ENCODE measurements at places on chromosomes 2 and 18. TPM values are rescaled to one million over a fixed set of nuclear protein-coding genes. Genes with fewer than 3 reads are reported as not detected.

TGFA gene
- total RNA-seq, result 0.05 TPM

TMEM37 gene
- total RNA-seq, result not detected

ALPG gene
- total RNA-seq, result not detected

C2orf15 gene
- 0.20 TPM for total RNA-seq

SCN9A gene
- total RNA-seq, result 3.5 TPM

TBR1 gene
- total RNA-seq, result 0.05 TPM

CYRIA gene
- 1.8 TPM for total RNA-seq

PCARE gene
- total RNA-seq, result not detected

PPM1B gene
- 52.9 TPM for total RNA-seq

SIX2 gene
- not detected for total RNA-seq

ALKAL2 gene
- 1.1 TPM for total RNA-seq

MEIS1 gene
- total RNA-seq, result not detected

RAB31 gene
- total RNA-seq, result 0.34 TPM

BBS5 gene
- total RNA-seq, result 2.2 TPM

SLC8A1 gene
- total RNA-seq, result 0.73 TPM

FRZB gene
- total RNA-seq, result not detected

VWA3B gene
- total RNA-seq, result not detected

FHOD3 gene
- not detected for total RNA-seq

DNER gene
- not detected for total RNA-seq

PAX8 gene
- total RNA-seq, result 0.66 TPM

TAF4B gene
- 9.4 TPM for total RNA-seq

NEMP2 gene
- 16.8 TPM for total RNA-seq

TUBA3E gene
- total RNA-seq, result not detected

RESP18 gene
- not detected for total RNA-seq

MEP1B gene
- total RNA-seq, result 0.10 TPM

RAD51AP2 gene
- total RNA-seq, result not detected

FAM237A gene
- total RNA-seq, result not detected

C18orf54 gene
- 11.7 TPM for total RNA-seq

SLC9A2 gene
- not detected for total RNA-seq

HOXD4 gene
- not detected for total RNA-seq

SH3BP4 gene
- 0.12 TPM for total RNA-seq

ZNF2 gene
- total RNA-seq, result 4.1 TPM

CLHC1 gene
- 16.1 TPM for total RNA-seq

DHRS9 gene
- total RNA-seq, result 0.12 TPM

ERBB4 gene
- not detected for total RNA-seq

COLEC12 gene
- total RNA-seq, result not detected

SRD5A2 gene
- total RNA-seq, result not detected

ZSWIM2 gene
- total RNA-seq, result not detected

SNED1 gene
- 21.0 TPM for total RNA-seq

UGT1A10 gene
- total RNA-seq, result not detected

TCF7L1 gene
- not detected for total RNA-seq

UGT1A5 gene
- total RNA-seq, result not detected

NDUFS1 gene
- total RNA-seq, result 64.7 TPM

ANKRD36 gene
- total RNA-seq, result 66.1 TPM

SLC4A3 gene
- total RNA-seq, result not detected

RND3 gene
- total RNA-seq, result not detected

ALK gene
- not detected for total RNA-seq

POTEI gene
- not detected for total RNA-seq

HOXD1 gene
- not detected for total RNA-seq

SPATA3 gene
- not detected for total RNA-seq

NOSTRIN gene
- not detected for total RNA-seq

EVA1A gene
- total RNA-seq, result not detected

KLHL30 gene
- not detected for total RNA-seq

OTOF gene
- 14.4 TPM for total RNA-seq

HOXD10 gene
- not detected for total RNA-seq
